ENCODE measurements at places on chromosomes 1 and 21.

GRCh38 chr1:43324810-43325209 lies 12.8 kb upstream of the MPL start:
- DNase-seq: no peak

DNA sequence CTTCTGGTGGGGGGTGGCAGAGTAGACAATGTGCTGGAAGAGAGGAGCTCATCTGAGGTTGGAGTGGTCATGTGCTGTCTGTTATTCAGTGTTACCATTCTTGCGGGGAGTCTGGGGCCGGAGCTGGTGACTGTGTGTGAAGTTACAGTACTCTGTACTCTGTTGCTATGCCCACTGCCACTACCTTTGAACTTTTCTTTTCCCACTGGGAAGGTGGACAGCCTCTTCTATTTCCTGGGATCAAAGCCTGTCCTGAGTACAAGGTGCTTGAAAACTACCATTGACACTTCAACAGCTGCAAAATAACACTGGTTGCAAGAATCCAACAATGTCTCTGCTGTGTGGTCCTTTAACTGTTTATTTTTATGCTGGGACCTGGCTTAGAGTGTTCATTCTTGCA lies 66.4 kb upstream of the ZNF326 start:
- DNase-seq: no peak

DNA sequence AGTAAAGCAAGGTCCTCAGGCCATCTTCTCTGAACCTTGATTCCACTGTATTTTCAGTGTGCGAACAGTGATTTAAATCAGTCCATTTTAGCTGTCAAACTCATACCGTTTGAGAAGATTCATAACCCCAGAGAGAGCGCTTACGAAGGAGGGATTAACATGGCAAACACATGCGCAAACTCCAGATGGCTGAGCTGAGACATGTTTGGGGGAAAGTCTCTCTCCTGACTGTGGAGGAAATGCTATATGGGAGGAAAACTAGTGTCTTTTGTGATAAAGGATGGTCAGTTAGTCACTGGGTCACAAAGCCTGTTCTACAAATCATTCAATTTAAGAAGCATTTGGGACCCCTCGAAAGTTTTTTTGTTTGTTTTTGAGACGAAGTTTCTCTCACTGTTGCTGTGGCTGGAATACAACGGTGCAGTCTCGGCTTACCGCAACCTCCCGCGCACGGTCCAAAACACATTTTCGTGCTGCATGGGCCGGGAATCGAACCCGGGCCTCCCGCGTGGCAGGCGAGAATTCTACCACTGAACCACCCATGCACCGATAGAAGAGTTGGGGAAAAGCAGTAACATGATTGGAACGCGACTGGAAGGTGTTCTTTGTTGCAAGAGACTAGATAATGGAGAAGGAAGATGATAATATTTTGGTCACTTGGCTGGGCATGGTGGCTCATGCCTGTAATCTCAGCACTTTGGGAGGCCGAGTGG lies 58.4 kb upstream of the CXADR start:
- DNase-seq: peak; percentile 2

DNA sequence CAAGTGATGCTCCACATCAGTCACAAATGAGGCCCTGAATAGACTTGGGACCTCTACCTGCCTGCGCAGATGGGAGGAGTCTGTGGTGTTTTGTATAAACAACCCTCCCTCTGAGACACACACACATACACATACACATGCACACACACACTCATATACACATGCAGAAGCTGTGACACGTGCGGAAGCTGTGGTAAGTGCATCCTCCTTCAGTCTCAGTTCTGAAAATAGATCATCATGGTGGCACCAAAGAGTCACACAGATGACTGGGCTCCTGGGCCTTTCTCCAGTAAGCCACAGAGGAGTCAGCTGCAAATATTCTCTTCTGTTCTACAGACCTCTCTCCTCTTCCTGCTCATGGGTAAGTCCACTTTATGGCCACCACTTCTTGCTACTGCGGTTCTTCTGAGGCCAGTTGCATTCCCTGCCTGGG lies at the start of gene LY9:
Gene LY9, plus strand, starts transcription at position 224 of the 433 bp plus-strand sequence. Its CDS starts 14 bp downstream, at position 238.
- peak; percentile 95 for DNase-seq

- no peak for DNase-seq
These were observed 33.5 kb downstream of the PDPN start for GRCh38 chr1:13617108-13617507.

GRCh38 chr1:155864393-155864792 lies 5.0 kb downstream of the SYT11 start:
- no peak for DNase-seq

- DNase-seq: no peak
These were observed 35.5 kb downstream of the ITGB3BP start for GRCh38 chr1:63487336-63488065.

DNA sequence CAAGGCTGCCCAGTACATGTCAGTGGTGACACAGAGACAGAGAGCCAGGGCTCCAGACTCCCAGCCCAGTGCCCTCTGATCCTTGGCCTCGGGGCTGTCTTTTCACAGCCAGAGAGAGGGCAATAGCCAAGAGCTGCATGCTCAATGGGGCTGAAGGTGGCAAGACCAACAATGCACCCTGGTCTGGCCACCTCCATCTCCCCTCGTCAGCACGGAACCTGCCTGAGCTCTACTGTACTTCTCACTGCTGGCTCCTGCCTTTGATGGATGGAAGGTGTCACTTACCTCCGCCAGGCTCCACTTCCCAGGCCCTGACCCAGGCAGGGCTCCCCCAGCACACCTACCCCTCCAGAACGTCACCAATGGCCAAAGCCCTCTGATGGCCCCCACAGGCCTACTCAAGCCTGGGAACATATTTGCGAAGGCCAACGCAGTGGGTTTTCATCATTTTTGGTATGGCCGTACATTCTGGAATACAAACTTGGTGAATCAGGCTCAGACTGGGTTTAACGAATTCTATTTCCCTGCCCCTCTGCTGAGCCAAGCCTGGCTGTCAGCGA lies 88.1 kb downstream of the DMRTB1 start:
- no peak for DNase-seq
